ENCODE measurements at places on chromosomes 2 and 18.

DNA sequence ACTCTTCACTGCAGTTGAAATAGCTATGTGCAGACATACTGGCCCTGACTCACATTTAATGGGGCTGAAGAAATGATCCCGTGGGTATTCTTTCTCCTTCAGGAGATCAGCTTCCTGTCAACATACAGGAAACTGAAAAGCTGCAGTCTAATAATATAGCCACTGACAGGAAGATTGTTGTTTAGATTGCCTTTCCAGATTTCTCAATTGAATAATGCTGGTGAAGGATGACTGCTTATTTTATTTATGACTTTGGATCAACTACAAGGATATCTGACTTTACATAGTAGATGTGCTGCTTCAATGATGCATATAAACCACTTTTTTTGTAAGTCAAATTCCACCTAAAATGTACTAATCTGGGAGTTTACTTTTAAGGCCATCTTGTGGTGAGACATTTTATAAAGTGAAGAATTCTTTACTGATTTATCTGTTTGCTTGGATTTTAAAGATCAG, 93.4 kb upstream of the MAP4K3 start:
- DNase-seq = no peak

DNA sequence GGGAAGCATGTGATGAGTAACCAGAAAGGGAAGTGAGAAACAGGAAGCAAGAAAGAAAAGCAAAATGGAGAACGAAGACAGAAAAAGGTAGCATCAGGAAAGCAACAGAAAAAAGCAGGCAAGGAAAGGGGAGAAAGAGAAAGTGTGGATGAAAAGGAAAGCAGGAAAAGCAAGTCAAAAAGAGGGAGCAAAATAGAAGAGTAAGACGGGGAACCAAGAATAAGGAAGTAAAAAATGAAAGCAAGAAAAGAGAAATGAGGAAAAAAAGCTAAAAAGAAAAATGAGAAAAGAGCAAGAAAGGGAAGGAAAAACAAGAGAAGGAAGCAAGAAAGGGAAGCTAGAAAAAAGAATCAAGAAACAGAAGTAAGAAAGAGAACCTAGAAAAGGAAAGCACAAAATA, 242.3 kb upstream of the NCKAP5 start:
- DNase-seq = no peak

- DNase-seq = no peak
These were observed 188.4 kb downstream of the TFCP2L1 start for GRCh38 chr2:121096611-121097010.

GRCh38 chr18:3665780-3666525, 216.0 kb downstream of the TGIF1 start:
- peak; percentile 82 for DNase-seq

GRCh38 chr2:206231669-206232286, 42.7 kb upstream of the ZDBF2 start:
- DNase-seq = no peak

DNA sequence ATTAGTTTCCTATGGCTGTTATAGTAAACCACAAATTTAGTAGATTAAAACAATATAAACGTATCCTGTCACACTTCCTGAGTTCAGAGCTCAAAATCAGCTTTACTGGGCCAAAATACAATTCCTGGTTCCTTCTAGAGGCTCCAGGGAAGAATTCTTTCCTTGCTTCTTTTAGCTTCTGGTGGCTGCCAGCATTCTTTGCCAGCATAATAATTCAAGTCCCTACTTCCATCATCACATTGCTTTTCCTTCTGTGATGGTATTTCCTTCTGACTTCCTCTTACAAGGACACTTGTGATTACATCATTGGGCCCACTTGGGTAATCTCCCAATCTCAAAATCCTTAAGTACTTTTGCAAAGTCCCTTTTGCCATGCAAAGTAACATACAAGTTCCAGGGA, 40.6 kb downstream of the MOB4 start:
- DNase-seq = no peak

DNA sequence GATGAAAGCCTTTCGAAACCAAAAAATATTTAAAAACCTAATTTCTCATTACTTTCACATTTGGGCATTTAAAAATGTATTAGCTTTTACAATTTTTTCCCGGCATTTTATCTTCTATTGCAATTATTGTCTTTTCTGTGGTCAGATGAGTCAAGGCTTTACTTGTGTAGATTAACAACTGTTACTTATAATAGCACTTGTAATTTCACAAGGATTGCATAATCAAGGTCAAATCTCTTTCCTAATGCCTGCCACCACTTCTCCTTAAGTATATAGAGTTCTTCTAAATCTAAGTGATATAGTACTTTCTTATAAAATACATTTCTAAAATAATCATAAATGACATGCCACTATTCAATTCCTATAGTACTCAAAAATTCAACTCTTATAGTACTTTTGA, 67.2 kb downstream of the SLC8A1 start:
- no peak for DNase-seq

DNA sequence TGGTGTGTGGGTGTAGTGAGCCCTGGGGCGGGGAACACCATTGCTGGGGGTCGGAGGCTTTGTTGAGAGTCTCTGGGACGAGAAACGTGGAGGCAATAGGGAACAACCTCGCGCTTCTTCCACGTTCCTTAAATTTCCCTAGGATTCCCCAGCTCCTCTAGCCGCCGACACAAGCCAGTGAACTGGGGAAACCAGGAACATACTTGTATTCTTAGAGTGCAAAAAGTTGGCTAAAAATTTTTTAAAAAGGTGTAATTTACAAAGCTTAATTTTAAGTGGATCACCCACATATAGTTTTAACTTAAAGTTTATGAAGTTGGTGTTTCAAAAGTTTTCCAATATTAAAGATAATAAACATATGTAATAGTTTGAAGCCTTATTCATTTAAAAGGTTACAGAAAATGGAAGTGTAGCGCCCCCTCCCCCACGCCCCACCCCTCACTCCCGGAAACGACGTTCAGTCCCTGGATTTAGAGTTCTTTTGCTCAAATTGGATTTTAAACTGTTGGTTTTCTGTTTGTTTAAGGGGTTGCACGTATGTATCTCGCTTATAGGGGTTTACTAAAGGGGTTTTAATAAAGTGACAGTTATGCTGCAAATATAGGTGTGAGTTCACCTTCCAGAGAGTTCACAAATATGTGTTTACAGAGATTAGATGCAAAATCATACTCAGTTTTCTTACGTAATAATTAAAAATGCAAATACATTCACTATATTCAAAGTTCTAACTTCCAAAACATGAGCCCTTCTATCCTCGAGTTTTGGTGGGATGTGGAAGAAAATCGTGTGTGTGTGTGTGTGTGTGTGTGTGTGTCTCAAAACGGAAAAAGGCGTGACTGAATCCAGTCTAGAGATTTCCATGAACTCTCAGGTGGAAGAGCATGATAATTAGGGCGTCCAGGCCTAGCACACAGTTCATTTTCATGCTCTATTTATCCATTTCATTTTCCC, 872 bp downstream of the DSG2 start:
- no peak for DNase-seq

DNA sequence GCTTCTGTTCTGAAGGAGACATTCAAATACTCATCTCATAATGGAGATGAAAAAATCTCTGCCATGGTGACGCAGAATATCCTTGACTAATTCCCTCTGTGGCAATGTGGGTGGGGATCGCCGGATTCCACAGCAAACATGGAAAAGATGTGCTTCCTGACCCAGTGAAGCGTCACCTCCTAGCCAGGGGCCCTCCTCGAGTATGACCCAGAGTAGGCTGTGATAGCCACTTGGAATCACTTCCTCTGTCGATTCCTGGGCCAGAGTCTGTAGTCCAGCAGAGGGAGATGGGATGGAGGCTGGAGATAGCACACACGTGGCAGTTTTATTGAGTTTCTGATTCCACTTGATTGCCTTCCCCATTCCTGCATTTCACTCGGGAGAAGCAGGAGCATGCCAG, 36.8 kb downstream of the DRC1 start:
- no peak for DNase-seq

GRCh38 chr2:82278416-82278815, 1973.9 kb upstream of the LRRTM1 start:
- DNase-seq = no peak

Data from CD4-positive, alpha-beta T cell treated with Interleukin-15 for 4 hours (primary cell).